M059J (cell line): ENCODE measurements at places on chromosomes 11 and 22. TPM values are rescaled to one million over a fixed set of nuclear protein-coding genes. Genes with fewer than 3 reads are reported as not detected.

DNA sequence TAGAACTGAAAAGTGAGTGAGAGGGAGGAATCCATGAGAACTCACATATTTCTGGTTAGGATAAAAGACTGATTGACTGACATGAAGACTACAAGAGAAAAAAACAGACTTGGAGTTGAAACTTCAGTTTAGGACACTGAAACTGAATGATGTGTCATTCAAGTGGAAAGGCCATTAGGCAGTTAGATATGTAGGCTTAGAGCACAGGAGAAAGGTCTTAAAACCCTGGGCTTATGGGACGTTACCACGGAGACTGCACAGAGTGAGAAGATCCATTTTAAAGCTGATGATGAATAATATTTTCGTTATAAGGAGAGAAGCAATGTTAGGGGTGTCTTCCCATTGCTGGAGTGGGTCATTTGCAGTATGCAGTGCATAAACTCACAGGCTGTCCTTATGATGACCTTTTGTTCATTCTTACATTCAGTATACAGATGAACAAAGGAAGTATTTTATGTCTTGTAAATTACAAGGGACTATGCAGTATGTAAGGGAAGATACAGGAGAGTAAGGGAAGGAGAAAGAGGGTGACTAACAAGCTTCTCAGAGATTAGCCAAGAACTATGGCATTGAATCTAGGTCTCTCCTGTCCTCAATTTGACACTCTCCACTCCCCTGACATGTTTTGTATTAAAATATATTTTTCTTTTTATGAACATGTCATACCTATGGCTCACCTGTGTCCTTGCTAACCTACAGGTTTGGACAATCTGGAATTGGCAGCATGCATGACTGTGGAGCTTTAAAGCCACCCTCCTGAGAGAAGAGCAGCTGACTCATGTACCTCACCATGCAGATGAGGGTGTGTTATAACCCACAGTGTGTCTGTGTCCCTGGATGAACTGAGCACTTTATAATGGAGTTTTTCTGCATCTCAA, 63.7 kb downstream of the MAML2 start:
- peak; percentile 75 for DNase-seq

- no peak for DNase-seq
Measured at GRCh38 chr11:32307913-32308312, 127.4 kb downstream of the WT1 start.

GRCh38 chr22:25900880-25901279, 158.9 kb downstream of the MYO18B start:
- DNase-seq: peak; percentile 4

- no peak for DNase-seq
Measured at GRCh38 chr11:111960916-111961315, 23.8 kb downstream of the DIXDC1 start.

- DNase-seq: no peak
Measured at GRCh38 chr22:44160421-44160820, 20.3 kb upstream of the PARVG start.

DNA sequence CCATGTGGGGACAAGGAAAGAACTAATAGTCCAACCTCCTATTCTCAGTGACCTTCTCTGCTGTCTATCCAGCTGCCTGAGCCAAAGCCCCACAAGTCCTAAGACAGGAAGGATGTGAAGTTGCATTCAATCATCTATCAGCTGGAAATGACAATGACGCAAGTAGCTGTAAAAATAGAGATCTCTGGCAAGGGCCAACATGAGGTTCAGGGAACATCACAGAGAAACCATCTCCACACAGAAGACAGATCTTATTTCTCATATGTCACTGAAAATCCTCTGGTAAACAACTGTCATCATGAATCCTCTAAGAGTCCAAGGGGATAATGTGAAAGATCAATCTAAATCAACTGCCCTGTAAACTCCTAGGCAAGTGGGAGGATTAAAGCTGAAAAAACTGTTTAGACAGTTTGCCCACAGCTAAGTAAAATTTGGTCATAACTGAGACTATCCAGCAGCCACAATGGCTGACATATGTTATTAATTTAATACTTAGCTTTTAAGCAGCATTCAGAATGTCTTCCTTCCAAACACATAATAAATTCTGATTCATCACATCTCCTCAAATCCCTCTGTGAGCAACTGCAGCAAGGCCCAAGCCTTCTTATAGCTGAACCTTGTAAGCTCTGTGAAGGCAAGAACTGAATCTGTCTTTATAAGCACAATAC, 52.1 kb downstream of the ALG9 start:
- peak; percentile 36 for DNase-seq

The ARHGAP20 gene
- total RNA-seq: 1.1 and 1.4 TPM in 2 replicates

GRCh38 chr11:42114927-42115326, 655.5 kb upstream of the LRRC4C start:
- DNase-seq: no peak

GRCh38 chr11:8221046-8221723, 42.5 kb downstream of the LMO1 start:
- DNase-seq: no peak

DNA sequence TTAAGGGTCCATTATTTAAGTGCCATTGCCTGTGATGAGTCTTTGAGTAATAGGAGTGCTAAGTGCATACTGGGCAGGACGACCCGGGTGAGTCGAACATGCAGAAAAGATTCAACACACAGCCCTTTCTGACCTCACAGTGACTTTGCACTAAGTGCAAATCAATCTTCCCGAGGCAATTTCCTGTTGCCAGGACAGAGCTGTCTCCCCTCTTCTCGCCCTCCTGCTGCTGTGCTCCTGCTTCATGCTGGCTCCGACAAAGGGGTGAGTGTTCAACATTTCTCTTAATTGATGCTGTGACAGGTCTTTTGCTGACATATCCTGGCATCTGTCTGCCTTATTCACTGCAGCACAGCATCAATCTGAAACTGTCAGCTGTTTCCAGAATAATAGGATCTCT, 42.0 kb downstream of the MCHR1 start:
- peak; percentile 77 for DNase-seq

- no peak for DNase-seq
Measured at GRCh38 chr11:27060816-27061460, 20.3 kb downstream of the BBOX1 start.

DNA sequence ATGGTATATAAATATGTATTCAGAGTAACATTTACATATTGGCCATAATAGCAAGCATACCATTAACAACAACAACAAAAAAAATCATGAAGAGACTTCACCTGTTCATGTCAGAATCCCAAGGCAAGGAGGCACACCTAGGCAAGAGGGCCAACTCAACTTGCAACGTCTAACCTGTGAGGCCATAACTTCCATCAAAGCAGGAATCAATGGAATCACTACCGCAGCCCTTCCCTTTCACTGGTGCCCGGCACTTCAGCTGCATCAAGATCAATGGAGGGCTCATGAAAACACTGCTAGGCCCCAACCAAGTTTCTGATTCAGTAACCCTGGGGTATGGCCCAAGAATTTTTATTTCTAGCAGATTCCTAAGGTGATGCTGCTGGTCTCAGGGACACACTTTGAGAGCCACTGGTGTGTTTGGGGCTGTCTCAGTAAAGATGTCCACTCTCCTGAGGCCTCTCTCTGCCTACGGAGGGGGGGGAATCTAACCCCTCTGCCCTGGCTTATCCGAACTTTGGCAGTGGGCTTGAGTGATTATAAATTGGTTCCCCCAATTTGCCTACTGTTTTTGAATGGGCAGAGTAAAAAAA, 8.0 kb downstream of the ZFTA start:
- no peak for DNase-seq

The ESAM gene
- 0.74 and 0.99 TPM in 2 replicates for total RNA-seq

GRCh38 chr22:29727131-29727523, 7.3 kb downstream of the CABP7 start:
- peak; percentile 17 for DNase-seq

- no peak for DNase-seq
Measured at GRCh38 chr11:36187622-36188021, 101.6 kb downstream of the COMMD9 start.

- no peak for DNase-seq
Measured at GRCh38 chr11:79206951-79207350, 233.9 kb downstream of the TENM4 start.

DNA sequence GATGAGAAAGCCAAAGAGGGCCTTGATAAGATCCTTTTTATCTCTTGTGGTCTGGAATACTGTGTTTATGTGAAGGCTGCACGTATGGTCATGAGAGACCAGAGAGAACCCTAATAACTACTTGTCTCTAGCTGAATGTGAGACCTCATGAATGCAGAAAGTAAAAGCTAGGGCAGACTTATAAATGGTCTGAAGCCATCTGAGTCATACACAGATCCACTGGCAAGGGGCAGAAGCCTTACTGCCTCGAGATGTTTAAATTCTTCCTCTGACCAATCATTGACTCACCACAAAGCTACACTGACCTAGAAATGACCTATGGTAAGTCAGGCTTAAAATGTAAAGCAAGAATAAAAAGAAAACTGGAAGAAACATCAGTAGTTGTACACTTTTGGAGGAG, 22.7 kb upstream of the OR4B1 start:
- peak; percentile 81 for DNase-seq

The PNPLA3 gene
- total RNA-seq: 9.4 and 11.8 TPM in 2 replicates

DNA sequence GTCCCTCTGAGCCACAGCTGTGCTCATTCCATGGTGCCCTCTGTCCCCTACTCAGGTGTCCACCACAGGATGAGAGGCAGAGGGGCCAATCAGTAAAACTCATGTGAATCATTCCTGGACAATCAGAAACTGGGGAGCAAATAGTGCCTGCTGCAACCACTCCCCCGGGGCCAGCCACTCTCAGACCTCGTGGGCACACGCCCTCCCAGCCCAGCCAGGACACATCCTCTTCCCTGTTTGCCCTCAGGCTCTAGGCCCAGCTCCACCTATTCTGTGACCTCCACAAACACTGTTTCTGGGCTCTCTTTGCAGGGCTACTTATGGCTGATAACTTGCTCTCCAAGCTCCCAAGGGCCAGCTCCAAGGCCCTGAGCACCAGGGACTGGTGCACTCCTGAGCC, 14.0 kb upstream of the KCTD14 start:
- DNase-seq: peak; percentile 83

The SCGB2A2 gene
- total RNA-seq: not detected in 2 replicates

DNA sequence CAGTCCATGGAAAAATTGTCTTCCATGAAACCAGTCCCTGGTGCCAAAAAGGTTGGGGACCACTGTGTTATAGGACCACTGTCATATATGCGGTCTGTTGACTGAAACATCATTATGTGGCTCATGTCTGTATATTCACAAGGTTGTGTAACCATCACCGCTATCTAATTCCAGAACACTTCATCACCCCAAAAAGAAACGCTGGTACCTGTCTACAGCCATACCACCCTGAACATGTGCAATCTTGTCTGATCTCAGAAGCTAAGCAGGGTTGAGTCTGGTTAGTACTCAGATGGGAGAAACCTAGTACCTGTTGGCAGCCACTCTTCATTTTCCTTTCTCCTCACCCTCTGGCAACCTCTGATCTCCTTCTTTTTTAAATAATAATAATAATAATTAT, 12.9 kb upstream of the PIK3IP1 start:
- no peak for DNase-seq

The SMTNL1 gene
- not detected in 2 replicates for total RNA-seq

- no peak for DNase-seq
Measured at GRCh38 chr11:8023831-8024555, 36.9 kb downstream of the EIF3F start.

The OR51E2 gene
- not detected in 2 replicates for total RNA-seq

The SDHAF2 gene
- 39.9 and 99.0 TPM in 2 replicates for total RNA-seq

GRCh38 chr22:31602259-31602952, 59.6 kb downstream of the PISD start:
- DNase-seq: peak; percentile 97

- no peak for DNase-seq
Measured at GRCh38 chr22:45423524-45423923, 10.0 kb downstream of the RIBC2 start.

DNA sequence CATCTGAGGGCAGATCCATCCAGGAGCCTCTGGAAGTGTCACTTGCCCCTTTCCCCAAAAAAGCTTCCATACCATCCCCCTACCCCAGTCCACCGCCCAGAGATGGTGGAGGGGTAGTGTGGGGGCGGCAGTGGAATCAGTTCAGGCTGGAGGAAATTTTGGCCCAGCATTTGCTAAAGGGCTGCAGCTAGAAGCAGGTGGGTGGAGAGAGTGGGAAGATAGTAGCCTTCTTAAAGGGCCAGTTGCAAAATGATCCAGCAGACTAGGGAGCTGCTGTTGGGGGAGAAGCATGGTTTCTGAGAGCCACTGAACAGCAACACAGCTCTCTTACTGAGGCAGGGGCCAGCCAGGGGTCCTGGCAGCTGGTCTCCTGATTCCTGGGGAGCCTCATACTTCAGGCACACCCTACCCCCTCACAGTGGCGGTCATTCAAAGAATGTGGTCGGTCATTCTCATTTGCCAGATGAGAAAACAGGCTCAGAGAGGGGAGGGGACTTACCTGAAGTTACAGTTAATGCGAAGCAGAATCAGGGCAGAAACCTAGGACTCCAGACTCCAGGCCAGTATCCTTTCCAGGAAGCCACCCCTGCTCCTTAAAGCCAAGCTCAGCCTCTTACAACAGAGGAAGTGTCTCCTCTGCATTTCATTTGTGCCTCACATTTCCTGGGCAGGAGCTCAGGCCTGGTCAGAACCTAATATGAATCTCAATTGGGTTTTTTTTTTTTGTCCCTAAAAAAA, 5.4 kb downstream of the SEC14L2 start:
- DNase-seq: no peak

DNA sequence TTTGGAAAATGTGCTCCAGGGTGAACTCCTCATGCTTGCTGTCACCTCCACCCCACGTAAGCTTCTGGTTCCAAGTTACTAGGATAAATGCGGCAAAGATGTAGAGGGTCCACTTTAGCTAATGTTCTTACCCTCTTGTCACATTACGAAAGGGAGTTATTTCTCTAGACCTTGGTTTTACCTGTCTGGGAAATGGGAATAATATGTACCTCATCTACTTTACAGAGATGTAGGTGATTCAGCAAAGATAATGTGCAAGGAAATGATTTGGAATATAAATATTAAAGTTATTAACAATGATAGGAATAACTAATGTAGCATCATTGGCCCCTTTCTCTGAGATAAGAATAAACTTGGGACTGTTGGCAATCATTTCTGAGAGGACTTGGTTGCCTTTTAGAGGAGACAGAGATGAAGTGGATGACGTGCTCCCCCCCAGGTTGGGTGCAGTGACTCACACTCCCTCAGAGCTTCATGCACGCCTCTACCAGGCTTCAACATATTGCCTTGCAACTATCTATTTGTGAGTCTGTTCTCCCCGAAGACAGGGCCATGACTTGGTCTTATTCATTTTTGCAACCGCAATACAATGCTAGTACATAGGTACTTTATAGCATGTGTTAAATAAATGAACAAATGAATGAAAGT, 97.1 kb downstream of the ME3 start:
- peak; percentile 89 for DNase-seq

GRCh38 chr22:20955548-20955947, 11.5 kb upstream of the AIFM3 start:
- DNase-seq: no peak
